ENCODE measurements at places on chromosomes 6 and 20.

DNA sequence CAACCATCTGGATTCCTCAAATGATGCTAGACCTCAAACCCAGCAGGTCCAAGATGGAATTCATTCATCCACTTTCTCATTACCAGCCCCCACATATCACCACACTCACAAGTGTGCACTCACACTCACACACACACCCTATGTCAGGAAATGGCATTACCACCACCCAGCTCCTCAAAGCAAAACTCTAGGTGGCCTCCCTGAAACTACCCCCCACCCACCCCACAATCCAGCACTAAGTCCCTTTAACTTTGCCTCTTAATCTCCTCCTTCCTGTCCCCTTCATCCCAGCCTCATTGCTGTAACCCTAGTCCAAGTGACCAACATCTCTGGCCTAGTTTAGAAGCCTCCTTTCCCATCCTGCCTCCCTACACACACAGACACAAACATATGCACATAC lies 109.4 kb downstream of the TNFAIP3 start:
- no peak for DNase-seq

DNA sequence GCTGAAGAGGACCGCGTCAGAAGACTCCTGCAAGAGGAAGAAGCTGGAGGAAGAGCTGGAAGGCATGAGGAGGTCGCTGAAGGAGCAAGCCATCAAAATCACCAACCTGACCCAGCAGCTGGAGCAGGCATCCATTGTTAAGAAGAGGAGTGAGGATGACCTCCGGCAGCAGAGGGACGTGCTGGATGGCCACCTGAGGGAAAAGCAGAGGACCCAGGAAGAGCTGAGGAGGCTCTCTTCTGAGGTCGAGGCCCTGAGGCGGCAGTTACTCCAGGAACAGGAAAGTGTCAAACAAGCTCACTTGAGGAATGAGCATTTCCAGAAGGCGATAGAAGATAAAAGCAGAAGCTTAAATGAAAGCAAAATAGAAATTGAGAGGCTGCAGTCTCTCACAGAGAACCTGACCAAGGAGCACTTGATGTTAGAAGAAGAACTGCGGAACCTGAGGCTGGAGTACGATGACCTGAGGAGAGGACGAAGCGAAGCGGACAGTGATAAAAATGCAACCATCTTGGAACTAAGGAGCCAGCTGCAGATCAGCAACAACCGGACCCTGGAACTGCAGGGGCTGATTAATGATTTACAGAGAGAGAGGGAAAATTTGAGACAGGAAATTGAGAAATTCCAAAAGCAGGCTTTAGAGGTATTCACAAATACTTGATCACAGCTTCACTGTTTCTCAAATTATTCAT lies 8.9 kb upstream of the SNRNP48 start:
- DNase-seq: no peak

- DNase-seq: no peak
Measured at GRCh38 chr20:1933465-1933870, 38.3 kb downstream of the SIRPA start.

GRCh38 chr6:90062667-90063066 lies 168.4 kb downstream of the GJA10 start:
- no peak for DNase-seq
